Occipital lobe (tissue), 3 donors: ENCODE measurements at places on chromosomes 4 and X. TPM values are rescaled to one million over a fixed set of nuclear protein-coding genes. Genes with fewer than 3 reads are reported as not detected.

DNA sequence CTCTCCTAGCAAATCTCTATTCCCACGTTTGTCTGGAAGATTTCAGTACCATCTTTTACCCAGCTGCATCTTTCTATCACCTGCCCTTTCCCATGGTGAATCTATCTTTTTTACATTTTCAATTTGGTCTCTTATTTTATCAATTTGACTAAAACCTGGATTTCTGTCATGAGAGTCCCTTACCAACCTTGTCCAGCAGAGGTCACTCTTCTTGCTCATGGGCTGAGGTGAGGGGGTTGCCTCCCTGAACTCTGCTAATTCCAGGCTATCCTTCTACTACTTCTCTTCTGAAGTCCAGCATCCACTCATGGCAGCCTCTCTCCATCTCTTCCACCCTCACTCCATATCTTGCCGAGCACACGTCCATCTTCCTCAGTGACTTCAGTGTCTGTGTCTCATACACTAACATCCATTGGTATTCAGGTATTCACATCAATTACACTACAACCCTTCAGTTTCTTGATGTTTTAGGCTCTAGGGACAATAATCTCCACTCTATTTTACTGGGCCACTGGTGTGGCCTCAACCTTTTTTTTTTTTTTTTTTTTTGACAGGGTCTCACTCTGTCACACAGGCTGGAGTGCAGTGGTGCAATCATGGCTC, 17.8 kb upstream of the ZNF827 start:
- DNase-seq, result no peak

GRCh38 chrX:67787196-67787595, 243.4 kb downstream of the AR start:
- DNase-seq, result no peak

DNA sequence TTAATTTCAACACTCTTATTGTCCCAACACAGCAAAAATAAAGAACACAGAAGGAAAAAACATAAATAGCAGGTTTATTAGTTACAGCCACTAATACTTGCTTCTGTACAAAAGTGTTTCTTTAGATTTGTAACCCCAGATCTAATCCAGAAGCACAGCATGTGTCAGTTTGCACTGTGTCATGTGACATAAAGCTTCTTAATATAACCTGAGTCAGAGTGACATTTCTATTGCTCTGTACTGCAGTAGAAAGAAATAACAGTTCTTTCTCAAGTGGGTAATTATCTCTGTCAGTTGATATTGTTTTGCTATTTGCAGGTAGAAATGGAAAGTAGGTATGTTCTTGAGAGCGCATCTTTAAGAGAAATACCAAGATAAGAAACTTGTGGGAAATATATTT, 422.5 kb downstream of the ZIC3 start:
- DNase-seq, result no peak

- no peak for DNase-seq
These were observed 59.0 kb downstream of the CHM start for GRCh38 chrX:85988353-85988752.

DNA sequence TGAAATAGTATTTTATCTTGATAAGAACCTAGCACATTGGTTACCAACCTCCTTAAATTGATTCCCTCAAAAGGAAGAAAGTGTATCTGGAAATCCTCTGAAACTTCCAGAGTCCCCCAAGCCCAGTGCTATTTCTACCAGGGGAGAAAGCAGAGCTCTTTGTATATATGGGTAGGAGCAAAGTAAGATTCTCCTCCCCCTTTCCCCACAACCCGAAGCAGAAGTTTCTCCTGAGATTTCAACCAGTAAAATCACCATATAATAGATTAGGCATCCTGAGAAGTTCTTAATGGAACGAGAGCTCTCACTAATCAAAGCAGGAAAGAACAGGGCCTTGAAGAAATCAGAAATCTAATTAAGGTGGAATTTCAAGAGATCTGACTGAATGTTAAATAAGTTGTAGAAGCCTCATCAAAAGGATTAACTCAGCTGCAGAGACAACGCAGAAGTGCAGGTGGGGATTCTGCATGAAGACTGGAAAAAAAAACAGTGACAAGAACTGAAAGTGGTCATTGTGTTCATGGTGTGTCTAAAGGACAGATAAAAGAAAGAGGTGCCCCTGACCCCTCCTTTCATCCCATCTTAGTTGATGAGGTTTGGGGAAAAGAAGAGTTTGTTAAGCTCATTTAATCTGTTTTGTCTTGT, 39.1 kb downstream of the VSIG4 start:
- no peak for DNase-seq

The TEX13B gene
- not detected for total RNA-seq

The NUDT9 gene
- 20.9 TPM for total RNA-seq
